NCI-H345 (cell line): ENCODE measurements at places on chromosomes 2 and 18.

- no peak for DNase-seq
Measured at GRCh38 chr2:220077488-220077887, 450.1 kb downstream of the SLC4A3 start.

GRCh38 chr18:60870261-60871153, 462.7 kb upstream of the CDH20 start:
- DNase-seq: peak; percentile 31

- peak; percentile 22 for DNase-seq
Measured at GRCh38 chr2:210007895-210008294, 5.5 kb downstream of the RPE start.

GRCh38 chr2:202376460-202377206, 506 bp downstream of the BMPR2 start:
- DNase-seq: peak; percentile 57

DNA sequence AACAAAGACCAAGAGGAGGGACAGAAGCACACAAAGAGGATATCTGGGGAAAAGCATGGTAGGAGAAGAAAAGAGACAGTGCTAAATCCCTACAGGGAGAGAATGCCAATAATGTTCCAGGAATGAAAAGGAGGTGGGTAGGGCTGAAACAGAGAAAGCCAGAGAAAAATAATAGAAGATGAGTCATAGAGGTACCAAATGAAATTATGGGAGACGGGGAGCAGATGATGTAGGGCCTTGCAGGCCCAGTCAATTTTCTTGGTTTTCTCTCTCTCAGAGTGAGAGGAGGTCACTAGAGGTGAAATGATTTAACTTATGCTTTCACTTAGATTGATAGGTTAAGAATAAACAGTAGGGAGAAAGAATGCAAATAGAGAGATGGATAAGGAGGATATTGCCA, 61.5 kb downstream of the RPRM start:
- DNase-seq: no peak

- DNase-seq: no peak
Measured at GRCh38 chr2:238702276-238703052, 145.4 kb upstream of the TWIST2 start.

- peak; percentile 76 for DNase-seq
Measured at GRCh38 chr2:25341011-25341727, 556 bp downstream of the DNMT3A start.

- no peak for DNase-seq
Measured at GRCh38 chr2:158890296-158890905, 78.0 kb upstream of the TANC1 start.

GRCh38 chr18:2395427-2396161, 175.7 kb downstream of the METTL4 start:
- DNase-seq: no peak

GRCh38 chr2:197327472-197328098, 17.0 kb upstream of the ANKRD44 start:
- DNase-seq: no peak

- no peak for DNase-seq
Measured at GRCh38 chr2:130951018-130951417, 114.3 kb downstream of the ARHGEF4 start.

DNA sequence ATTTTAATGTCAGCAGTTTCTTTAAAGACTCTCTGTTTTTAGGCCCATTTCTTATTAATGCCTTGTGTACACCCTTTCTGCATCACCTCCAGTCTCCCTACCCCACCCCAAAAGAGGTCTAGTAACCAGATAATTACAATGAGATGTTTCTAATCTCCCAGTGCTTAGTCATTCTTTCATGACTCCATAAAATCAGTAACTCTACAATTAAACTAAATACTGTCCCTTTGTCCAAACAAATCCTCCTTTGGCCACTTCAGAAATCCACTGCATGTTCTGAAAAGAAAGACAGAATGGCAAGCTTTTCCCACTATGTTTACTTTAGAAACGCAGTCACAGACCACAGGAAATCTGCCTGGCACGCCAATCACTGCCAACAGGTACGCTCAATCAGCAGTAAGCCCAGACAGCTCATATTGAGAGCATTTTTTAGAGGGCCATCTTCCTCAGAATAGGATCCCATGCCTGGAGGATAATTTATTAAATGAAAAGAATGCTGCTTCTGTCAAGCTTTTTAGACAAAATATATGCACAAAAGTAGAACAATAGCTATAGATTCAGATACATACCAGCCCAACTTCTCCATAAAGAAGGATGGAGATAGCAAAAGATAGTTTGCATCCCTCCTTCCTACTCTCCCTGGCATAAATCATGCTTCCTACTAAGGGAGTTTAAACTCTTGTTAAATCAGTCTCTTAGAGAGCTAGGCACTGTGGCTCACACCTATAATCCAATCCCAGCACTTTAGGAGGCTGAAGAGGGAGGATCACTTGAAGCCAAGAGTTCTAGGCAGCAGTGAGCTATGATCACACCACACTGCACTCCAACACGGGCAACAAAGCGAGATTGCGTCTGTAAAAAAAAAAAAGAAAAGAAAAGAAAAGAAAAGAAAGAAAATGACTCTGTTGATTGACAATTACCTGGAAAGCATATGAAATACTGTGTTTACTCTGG, 14.6 kb downstream of the CLASP1 start:
- DNase-seq: peak; percentile 36

GRCh38 chr2:28276076-28276618, 116.5 kb upstream of the FOSL2 start:
- DNase-seq: peak; percentile 45

GRCh38 chr2:234834228-234834923, 117.4 kb upstream of the SH3BP4 start:
- DNase-seq: no peak

DNA sequence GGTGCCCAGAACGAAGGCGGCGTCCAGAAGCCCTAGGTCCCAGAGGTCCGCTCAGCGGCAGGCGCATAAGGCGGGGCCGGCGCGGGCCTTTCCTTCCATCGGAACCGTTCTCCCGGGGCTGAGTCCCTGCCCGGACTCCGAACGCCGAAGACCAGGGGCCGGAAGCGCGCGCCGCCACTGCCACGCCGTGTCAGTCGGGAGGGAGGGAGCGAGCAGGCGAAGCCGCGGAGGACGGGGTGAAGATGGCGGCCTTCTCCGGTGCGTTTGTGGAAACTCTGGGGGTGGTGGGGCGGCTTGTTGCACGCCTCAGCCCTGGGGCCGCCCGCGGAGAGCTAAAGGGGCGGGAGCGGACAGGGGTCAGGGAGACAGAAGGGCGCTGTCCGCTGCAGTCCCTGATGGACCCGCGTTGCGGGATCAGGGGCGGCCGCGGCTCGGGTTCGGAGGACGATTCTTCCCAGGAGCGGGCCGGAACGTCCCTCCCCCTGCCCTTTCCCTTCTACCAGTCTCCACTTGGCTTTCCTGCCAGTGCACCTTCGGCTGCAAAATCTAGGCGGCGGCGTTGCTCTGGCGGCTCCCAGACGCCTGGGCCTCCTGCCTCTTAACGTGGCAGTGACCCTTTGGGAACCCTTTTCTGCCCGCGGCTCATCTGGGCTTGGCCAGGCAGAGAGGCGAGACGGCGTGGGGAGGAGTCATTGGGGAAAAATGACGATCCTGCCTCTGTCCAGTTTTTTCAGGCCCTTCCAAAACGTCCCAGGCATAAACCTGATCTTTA, at the start of gene DDX1:
Gene DDX1 (plus strand): TSS at position 177 of the 772 bp plus-strand sequence. CDS start 66 bp downstream, at position 243.
- peak; percentile 91 for DNase-seq

DNA sequence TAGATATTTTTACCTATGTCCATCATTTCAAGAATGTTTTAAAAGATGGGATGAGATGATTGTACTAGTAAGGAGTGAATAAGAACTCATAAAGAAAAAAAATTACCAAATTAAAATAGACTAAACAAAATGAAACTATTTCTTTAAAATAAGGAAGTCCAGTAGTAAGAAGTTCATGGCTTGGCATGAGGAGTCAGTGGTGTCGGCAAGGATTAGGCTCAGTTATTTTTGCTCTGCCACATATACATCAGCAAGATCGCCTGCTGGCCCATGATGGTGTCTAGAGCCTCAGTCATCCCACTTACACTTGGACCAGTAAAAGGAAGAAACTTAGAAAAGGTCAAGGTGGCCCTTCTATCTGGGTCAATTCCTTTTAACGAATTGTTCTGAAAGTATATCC, 300.9 kb upstream of the SLC8A1 start:
- no peak for DNase-seq

- no peak for DNase-seq
Measured at GRCh38 chr2:206942592-206943478, 3.5 kb downstream of the CPO start.

- DNase-seq: no peak
Measured at GRCh38 chr2:86068136-86068588, 37.5 kb downstream of the POLR1A start.

DNA sequence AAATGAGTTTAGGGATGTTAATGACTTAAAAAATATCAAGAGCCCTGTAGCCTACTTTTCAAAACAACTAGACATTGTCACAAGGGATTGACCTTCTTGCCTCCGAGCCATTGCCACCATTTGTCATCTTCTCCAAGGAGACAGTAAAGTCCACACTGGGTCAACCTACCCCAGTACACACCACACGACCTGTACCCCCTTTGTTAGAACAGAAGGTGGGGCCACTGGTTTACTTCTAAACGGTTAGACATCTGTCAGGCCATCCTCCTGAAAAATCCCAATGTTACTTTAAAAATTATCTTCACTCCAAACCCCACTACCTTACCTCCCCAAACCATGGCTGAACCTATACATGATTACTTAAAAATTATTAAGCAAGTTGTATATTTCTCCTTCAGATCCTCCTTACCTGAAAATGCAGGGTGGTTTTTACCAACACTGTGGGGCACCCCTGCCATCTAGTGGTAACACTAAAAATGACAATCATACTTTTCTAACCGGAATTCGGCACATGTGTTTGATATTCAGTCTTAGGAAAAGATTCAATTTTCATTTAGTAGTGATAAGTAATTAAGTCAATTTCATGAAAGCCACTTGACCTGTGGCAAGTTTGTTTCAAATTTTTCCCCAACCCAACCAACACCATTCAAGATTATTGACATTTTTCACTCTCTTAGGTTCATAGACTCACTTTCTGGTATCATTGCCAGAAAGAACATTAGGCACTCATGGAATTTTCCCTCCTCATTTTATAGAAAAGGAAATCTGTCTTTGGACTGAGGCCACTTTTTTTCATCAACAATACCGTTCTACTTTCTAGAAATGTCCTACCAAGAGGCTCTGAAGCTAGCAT, 265.3 kb upstream of the PKDCC start:
- DNase-seq: peak; percentile 41

DNA sequence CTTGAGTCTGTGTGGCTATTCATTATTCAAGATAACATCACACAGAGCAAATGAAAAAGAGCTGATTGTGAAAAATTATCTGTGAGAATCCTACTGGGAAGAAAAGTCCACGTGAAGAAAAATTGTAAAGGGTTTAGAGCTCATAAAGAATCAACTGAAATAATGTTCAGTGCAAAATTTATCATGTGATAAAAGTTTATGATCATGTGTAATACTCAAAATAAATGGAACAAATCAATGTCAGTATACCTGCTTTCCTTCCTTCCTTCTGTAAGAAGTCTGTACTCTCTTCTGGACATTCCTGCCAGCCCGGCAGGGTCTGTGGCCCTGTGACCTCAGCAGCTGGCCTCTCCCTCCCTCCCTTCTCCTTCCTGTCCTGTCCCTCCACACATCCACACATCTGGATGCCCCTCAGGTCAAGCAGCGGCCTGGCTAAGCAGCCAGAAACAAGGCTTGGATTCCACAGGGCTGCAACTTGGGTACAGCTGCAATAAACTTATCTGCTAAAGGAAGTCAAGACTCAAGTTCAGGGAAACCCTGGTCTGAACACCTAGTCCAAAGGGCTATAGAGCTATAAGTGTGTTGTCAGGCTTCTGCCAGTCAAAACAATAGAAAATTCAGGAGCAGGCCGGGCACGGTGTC, 172.1 kb downstream of the MREG start:
- DNase-seq: no peak

DNA sequence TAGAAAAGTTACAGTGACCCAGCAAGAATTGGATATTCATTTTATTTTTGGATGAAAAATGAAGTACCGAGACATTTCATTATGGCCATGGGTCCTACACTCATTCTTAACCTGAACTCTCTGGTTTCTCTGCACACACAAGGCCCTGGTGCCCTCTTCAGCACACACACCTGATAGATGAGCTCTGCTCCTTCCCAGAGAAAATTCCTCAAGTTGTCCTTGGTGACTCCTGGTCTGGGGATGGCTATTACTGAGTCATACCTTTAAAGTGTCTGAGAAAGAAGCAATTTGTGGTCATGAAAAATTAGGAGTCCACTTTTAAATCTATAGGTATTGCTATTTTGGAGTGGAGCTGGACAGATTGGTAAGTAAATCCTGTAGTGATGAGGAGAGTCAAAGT, 311.5 kb downstream of the CDH2 start:
- no peak for DNase-seq
